ENCODE measurements at places on chromosomes 16 and 17. TPM values are rescaled to one million over a fixed set of nuclear protein-coding genes. Genes with fewer than 3 reads are reported as not detected.

The PLD6 gene
- total RNA-seq: 2.7 TPM

The NGFR gene
- 0.29 TPM for total RNA-seq

The HAS3 gene
- 1.4 TPM for total RNA-seq

The KIF18B gene
- total RNA-seq: 0.72 TPM

The TBC1D3B gene
- total RNA-seq: 0.88 TPM

The CYB5B gene
- total RNA-seq: 67.7 TPM

The SDK2 gene
- total RNA-seq: under 0.01 TPM

The PTGES3L gene
- 0.29 TPM for total RNA-seq

The SLC13A5 gene
- total RNA-seq: not detected

The TBC1D3G gene
- not detected for total RNA-seq

The GGA2 gene
- 18.1 TPM for total RNA-seq

The CHP2 gene
- not detected for total RNA-seq

The SLC13A2 gene
- total RNA-seq: not detected

The DOC2B gene
- not detected for total RNA-seq

The SBK1 gene
- total RNA-seq: not detected

The CUEDC1 gene
- 22.4 TPM for total RNA-seq

The SDR42E2 gene
- not detected for total RNA-seq

The FLYWCH1 gene
- total RNA-seq: 48.3 TPM

The EVI2B gene
- 6.2 TPM for total RNA-seq

The NUBP2 gene
- 56.1 TPM for total RNA-seq

The BEAN1 gene
- total RNA-seq: 0.29 TPM

The HS3ST3A1 gene
- total RNA-seq: 7.1 TPM

The PRRT2 gene
- 4.1 TPM for total RNA-seq

The NXPH3 gene
- 1.8 TPM for total RNA-seq

The TEX19 gene
- total RNA-seq: under 0.01 TPM

The FLCN gene
- total RNA-seq: 104 TPM

The IL32 gene
- total RNA-seq: not detected

The FOXF1 gene
- total RNA-seq: not detected

The NME1 gene
- 53.6 TPM for total RNA-seq

Measured in osteoblast (primary cell).